ENCODE measurements at places on chromosomes 16 and 17.

GRCh38 chr17:13113821-13114525, 96.1 kb upstream of the ELAC2 start:
- no peak for DNase-seq

- no peak for DNase-seq
Observed at GRCh38 chr17:82193520-82194220, 19.0 kb downstream of the CCDC57 start.

- no peak for DNase-seq
Observed at GRCh38 chr17:30519166-30519565, 42.0 kb downstream of the GOSR1 start.

GRCh38 chr16:67967183-67967957, 1.1 kb downstream of the SLC12A4 start:
- peak; percentile 19 for DNase-seq

- peak; percentile 70 for DNase-seq
Observed at GRCh38 chr17:18246880-18247612, 11.5 kb downstream of the FLII start.

DNA sequence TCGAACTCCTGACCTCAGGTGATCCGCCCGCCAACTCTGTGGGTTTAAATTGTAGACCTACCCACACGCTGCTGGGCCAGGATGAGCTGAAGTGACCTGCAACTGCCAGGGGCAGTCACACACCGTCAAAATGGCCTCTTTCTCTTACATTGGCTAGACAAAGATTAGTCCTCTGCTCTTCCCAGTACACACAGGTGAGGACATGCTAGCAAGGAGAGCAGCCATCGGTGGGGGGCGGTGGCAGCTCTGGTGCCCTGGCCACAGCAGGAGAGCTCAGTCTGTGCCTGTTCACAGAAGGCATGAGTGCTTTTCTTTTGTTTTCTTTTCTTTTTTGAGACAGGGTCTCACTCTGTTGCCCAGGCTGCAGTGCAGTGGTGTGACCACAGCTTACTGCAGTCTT, 29.7 kb downstream of the WIPI1 start:
- DNase-seq: no peak

- DNase-seq: no peak
Observed at GRCh38 chr16:1237990-1238389, 2.5 kb upstream of the TPSAB1 start.
